ENCODE measurements at places on chromosomes 2 and 18. TPM values are rescaled to one million over a fixed set of nuclear protein-coding genes. Genes with fewer than 3 reads are reported as not detected.
A peak's percentile ranks its signal among the peaks of the same experiment; 100 is the strongest.

TGFA gene
- 2.1 TPM for total RNA-seq

CYRIA gene
- 3.9 TPM for total RNA-seq

SCLY gene
- 8.6 TPM for total RNA-seq

MOGAT1 gene
- total RNA-seq, result 0.65 TPM

CFAP65 gene
- total RNA-seq, result not detected

CNDP1 gene
- total RNA-seq, result not detected

CNGA3 gene
- total RNA-seq, result not detected

CCDC121 gene
- 6.1 TPM for total RNA-seq

ADD2 gene
- 2.0 TPM for total RNA-seq

- no peak for DNase-seq
Observed at GRCh38 chr2:156429211-156429610, 7.0 kb upstream of the GPD2 start.

DNA sequence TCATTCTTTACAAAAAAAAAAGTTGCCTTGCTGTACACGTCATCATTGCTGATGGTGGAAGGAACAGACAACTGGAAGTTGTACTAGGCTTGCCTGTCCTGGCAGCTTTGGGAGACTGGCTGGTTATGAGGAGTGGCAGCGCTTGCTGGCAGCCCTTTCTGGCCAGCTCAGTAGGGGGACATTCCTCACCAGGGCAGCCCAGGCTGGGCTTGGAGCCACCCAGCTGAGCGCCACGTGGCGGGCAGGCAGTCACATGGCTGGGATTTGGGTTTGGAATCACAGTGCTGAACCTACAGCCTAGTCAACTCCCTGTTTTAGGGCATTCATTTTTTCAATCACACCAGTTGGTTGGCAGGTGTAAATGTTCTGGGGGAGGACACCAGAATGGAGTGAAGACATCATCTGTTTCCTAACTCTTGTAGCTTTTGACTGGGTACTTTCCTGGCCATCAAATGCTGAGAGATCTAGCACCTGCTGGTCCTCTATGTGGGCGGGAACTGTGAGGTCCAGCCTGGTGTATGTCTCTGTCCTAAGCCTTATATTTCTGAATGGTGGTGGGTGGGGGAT lies 139.3 kb downstream of the SETBP1 start:
- DNase-seq, result peak; percentile 67

- no peak for DNase-seq
Observed at GRCh38 chr18:49699303-49699702, 114.0 kb downstream of the ACAA2 start.

DNA sequence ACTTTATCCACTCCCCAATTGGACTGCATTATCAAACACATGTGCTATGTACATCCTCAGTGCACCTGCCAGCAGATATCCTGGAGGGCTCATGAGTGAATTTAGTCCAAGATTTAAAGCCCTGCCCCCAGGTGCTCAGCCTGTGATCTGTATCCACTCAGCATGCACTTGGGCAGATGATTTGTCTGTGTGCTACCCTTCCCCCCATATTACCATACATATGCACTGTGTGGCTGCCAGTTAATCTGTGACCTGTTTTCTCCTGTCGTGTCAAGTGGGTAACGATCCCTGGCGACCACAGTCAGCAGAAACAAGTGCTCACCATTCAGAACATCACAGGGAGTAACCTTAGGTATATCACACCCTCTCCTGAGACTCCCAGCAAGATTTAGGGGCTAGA lies 10.2 kb downstream of the NAGK start:
- no peak for DNase-seq

- no peak for DNase-seq
Observed at GRCh38 chr2:49028101-49028500, 126.2 kb downstream of the FSHR start.

GRCh38 chr2:169038338-169038757 lies 7.2 kb upstream of the ABCB11 start:
- DNase-seq, result no peak

- no peak for DNase-seq
Observed at GRCh38 chr2:218033590-218034496, 31.0 kb upstream of the TNS1 start.

DNA sequence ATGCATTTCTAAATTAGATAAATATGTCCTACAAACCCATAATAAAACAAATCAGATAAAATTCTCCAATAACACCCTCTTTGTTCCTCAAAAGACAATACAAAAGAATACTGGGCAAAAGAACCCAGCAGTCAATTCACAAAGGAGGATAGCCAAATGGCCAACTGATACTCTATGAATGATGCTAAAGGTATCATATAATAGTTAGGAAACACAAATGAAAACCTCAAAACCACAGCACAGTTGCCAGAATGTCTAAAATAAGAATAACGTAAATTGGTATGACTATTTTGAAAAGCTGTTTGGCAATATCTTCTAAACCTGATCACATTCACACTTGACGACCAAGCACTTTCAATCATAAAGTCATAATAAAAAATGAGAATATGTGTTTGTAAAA lies 315.4 kb downstream of the CDH7 start:
- DNase-seq, result no peak

DNA sequence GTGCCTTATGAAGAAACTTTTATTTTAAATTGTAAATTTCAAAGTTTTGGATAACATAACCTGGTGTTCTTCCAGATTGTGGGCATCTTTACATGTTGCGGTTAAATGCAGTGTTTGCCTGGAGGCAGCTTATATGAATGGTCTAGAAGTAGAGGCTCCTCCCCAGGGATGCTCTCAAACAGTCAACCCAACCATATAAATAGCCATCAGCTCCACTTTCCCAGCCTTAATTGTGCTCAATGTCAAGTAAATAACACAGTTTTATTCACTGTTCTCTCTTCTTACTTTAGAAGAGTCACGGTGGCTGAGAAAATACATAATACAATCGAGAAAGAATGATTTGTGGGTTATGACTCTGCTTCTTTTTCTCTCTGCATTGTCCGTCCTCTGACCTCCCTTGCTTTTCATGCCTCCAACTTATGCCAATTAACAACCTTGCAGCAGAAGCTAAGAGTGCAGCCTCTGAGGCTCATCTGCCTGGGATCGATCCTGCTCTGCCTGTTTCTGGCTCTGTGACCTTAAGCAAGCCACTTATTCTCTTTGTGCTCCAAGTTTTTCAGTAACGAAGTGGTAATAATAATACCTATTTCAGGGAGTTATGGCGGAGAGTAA lies 100.3 kb downstream of the DAW1 start:
- no peak for DNase-seq

DNA sequence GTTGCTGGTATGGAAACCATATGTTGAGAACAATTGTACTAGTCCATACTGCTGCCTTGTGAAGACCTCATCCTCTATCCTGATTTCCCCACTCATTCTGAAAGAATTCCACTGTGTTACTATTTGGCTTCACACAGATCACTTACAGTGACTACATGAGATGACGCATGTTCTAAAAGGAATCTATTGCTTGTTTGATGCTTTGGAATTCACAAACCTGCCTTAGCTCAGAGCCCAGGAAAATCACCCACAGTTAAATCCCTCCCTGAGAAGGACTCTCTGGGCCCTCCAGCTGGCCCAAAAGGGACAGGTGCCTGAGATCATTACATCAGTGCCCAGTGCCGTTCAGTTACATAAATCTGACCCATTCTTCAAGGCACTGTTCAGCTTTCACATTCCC lies 45.3 kb downstream of the KLHL29 start:
- DNase-seq, result no peak

- no peak for DNase-seq
Observed at GRCh38 chr18:13035249-13035914, 44.2 kb downstream of the CEP192 start.

DNA sequence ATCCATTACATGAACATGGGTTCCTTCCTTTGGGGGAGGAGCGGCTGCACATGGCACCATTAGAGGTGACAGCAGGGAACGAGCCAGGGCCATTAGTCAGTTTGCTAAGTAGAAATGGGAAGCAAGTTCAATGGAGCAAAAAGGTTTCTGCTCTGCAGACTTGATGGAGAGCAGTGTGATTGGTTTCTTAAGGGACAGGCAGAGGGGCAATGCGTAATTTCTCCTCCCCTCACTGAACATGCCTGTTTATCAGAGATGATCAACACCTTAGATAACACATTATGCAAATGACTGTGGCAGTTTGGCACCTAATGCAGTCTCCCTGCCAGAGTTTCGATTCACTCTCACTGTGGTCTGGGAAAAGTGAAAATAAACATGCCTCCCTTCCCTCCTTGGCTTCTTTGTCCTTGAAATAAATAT lies 414.5 kb downstream of the STK39 start:
- DNase-seq, result no peak

DNA sequence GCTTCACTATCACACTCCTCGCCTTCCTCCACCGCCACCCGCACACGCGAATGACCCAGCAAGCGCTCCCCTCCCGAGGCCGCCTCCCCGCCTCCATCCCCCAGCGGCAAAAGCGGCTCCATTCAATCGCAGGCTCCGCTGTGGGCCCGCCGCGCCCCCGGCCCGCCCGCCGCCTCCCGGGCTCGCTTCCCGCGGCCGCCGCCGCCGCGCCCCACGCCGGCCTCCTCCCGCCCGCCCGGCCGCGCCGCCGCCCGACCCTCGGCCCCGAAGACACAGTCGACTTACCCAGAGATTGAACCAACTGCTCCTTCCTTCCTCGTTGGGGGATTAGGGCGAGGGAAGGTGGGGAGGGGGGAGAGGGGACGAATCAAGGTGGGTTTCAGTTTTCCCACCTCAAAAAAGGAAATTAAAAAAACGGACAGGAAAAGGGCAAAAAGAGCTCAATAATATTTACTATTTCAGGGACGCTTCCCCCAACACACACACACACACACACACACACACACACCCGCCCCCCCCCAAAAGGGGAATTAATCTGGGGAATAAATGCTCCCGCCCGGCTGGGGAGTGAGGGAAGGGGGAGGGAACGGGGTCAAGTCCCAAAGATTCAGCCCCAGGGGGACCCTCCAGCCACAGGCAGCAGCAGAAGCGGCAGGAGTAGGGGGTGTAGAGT lies 743 bp downstream of the XPO1 start:
- no peak for DNase-seq

- DNase-seq, result no peak
Observed at GRCh38 chr2:129347486-129348217, 631.8 kb upstream of the RAB6C start.

DNA sequence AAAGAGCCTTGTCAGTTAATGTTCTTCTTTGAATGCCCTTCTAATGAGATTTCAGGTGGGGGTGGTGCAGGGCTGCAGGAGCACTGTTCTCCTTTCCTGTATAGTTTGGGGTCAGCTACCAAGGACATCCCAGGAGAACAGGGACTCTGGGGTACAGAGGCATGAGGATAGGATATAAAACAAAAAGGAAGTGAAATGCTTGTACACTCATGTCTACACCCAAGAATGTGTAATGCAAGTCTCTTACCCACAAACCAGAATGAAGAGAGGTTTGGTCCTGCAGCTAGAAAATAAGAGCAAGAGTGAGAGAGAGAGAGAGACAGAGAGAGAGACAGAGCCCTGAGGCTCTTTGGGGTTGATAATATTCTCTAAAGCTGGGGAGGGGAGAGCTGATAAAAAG lies 151.8 kb upstream of the KCTD1 start:
- DNase-seq, result no peak

DNA sequence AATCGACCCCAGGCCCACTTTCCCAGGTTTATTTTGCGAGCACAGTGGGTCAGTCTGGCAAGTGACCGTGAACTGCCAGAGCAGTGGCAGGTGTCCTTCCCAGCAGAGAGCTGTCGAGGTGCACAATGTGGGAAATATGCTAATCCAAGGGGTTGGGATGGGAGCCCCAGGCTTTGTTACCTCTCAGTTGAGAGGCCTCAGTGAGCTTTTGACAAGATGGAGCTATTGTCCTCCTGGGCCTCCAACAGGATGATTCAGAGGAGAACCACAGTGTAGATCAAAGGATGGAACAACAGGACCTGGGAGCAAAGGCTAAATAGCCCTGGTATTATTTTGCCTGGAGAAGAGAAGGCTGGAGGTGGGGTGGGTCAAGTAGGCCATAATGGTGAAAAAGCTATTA lies 150.8 kb downstream of the NCKAP5 start:
- no peak for DNase-seq

DNA sequence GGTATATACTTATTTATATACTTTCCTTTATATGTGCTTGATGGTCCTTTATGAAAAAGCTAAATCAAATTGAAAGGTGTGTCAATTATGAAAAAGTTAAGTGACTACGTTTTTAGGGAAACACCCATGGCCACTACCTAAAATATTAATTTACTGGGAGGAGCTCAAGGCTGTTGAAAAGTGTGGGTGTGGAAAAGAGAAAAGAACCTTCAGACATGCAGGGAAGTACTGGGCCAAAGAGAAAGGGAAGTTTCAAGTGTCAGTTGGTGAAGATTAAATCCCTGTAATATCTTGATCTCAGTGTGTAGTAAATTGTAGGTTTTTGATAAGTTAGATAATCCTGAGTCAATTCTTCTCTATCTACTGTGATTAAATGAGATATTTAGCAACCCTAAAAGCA lies 6.2 kb upstream of the GKN1 start:
- DNase-seq, result no peak

- DNase-seq, result no peak
Observed at GRCh38 chr2:231936491-231936890, 10.3 kb upstream of the NPPC start.

DNA sequence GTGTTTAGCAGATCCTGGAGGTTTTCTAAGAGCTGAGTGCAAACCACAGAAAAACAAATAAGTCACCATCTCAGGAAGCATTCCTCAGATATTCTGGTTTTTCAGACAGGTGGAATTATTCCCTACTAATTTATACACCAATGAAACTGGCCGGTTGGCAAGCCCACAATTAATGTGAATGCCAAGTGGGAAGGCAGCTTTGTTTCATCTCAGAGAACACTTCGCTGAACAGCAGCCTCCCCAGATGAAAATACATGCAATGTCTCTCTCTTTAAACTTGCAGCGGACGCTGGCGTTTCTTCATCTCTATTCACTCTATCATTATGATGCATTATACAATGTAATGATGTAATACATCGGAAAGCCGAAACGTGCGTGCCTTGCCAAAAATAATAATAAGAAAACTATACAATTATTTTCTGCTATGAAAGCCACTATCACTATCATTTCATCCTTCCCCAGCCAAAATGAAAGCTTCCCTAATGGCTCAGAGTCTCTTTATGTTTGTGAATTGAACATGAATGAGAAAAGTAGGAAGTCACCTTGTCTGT lies 649.4 kb downstream of the BCL11A start:
- DNase-seq, result no peak

DNA sequence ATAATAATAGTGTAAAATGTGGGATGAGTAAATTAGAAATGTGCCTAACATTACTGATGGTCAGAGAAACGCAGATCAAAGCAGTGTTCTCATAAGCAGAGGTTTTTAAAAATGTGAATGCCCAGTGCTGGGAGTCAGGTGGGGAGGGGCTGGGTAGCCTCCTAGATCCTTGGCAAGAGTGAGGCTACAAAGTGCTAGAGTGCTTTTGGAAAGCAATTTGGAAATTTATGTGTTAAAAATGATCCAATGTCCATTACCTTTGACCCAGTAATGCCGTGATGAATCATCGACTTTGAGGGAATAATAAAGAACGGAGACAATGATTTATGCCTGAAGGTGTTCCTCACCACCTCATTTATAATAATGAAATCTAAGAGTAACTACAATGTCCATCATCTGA lies 44.9 kb upstream of the TWIST2 start:
- no peak for DNase-seq

- no peak for DNase-seq
Observed at GRCh38 chr18:5515011-5515784, 28.6 kb downstream of the EPB41L3 start.
